Thyroid gland (tissue), 4 donors: ENCODE measurements at places on chromosomes 6 and 20.

- no peaks in the 10 kb centered on the region for H3K27me3 ChIP-seq
- peak overlapping the region; percentile 1 for H3K27ac ChIP-seq
- DNase-seq: peak; percentile 71
Measured at GRCh38 chr20:13819885-13820645, 35.2 kb downstream of the NDUFAF5 start.

DNA sequence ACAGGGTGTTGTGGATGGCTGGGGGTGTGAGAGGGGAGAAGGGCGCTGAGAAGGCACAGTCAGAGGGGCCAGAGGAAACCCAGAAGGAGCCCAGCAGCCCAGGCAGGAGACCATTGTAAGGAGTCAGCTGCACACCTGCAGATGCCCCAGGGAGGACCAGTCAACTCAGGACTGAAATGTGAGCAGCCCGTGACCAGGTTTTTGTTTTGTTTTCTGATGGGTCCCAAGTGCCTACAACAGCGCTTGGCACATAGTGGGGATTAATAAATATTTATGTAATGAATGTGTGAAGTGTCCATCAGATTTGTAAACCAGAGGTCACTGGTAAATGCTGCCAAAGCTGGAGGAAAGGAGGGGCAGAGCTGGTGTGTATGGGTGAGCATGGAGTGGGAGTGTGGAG, 30.2 kb downstream of the TRAM2 start:
- H3K4me1 ChIP-seq: peaks cover 29% of the 10 kb centered on the region
- H3K4me3 ChIP-seq: no peak overlapping the region
- H3K27me3 ChIP-seq: no peaks in the 10 kb centered on the region
- no peak overlapping the region for H3K27ac ChIP-seq
- no peaks in the 10 kb centered on the region for H3K36me3 ChIP-seq
- DNase-seq: peak; percentile 51

DNA sequence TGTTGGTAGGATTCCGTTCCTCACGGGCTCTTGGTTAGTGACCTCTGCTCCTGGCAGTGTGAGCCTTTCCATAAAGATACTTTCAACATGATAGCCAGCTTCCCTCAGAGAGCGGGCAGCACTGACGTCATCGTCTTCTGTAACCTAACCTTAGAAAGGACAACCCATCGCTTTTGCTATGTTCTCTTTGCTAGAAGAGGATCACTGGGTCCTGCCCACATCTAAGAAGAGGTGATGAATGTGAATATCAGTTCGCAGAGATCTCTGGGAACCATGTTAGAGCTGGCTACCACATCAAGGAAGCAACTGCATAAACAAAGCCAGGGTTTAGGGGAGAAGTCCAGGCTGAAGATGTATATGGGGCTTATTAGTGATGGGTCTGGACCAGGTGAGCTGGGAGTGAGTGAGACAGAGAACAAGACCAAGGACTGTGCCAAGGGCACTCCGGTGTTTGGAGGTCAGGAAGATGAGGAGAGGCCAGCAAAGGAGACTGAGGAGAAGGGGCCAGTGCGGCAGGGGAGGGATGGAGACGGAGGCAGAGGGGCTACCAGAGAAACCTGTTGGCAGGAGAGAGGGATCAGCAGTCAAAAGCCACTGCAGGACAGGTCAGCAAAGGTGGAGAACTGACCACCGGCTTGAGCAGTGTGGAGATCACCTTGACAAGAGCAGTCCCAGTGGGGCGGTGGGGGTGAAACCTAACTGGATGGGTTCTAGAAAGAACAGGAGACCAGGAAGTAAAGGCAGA, 39.7 kb downstream of the PIM1 start:
- H3K4me1 ChIP-seq: peaks cover 12% of the 10 kb centered on the region
- no peaks in the 10 kb centered on the region for H3K27me3 ChIP-seq
- H3K27ac ChIP-seq: no peak overlapping the region

DNA sequence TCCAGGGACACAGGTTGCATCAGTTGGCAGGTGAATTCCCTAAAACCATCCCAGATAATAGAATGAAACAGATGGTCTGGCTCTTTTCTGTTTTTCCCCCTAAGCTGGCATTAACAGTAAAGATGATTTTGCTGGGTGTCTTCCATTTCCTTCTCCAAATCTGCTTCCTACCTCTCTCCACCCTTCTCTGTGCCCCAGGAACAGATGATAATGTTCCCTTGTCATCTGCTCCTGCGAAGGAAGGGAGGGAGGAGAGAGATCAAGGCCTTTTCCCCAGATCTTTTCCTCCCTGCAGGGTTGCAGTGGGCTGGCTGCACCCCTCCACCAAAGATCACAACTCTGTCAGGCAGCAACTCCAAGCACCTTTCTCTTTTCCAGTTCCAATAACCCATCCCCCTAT, 156.5 kb upstream of the PRDM1 start:
- no peaks in the 10 kb centered on the region for H3K36me3 ChIP-seq
- no peaks in the 10 kb centered on the region for H3K27me3 ChIP-seq
- no peak overlapping the region for H3K27ac ChIP-seq
- H3K4me1 ChIP-seq: no peaks in the 10 kb centered on the region
- no peak overlapping the region for H3K4me3 ChIP-seq

- no peaks in the 10 kb centered on the region for H3K4me1 ChIP-seq
- no peak overlapping the region for H3K4me3 ChIP-seq
- no peaks in the 10 kb centered on the region for H3K27me3 ChIP-seq
Measured at GRCh38 chr20:23277316-23277715, 73.3 kb upstream of the NXT1 start.

DNA sequence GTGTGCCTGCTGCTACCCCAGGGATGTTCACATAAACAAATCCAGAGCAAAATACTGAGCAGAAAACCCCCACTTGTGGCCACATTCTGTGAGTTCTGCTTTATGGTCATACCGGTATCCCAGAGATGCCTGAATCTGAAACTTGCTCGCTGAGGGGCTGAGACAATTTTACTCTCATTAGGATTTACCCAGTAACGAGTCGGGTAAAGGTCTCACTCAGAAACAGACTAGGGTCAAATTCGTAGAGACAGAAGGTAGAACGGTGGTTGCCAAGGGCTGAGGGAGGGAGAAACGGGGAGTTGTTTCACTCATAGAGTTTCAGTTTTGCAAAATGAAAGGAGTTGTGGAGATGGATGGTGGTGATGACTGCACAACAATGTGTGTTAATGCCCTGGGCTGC, 45.4 kb upstream of the NKX2-2 start:
- H3K4me3 ChIP-seq: no peak overlapping the region
- no peaks in the 10 kb centered on the region for H3K36me3 ChIP-seq
- no peak overlapping the region for H3K27ac ChIP-seq
- no peaks in the 10 kb centered on the region for H3K4me1 ChIP-seq

DNA sequence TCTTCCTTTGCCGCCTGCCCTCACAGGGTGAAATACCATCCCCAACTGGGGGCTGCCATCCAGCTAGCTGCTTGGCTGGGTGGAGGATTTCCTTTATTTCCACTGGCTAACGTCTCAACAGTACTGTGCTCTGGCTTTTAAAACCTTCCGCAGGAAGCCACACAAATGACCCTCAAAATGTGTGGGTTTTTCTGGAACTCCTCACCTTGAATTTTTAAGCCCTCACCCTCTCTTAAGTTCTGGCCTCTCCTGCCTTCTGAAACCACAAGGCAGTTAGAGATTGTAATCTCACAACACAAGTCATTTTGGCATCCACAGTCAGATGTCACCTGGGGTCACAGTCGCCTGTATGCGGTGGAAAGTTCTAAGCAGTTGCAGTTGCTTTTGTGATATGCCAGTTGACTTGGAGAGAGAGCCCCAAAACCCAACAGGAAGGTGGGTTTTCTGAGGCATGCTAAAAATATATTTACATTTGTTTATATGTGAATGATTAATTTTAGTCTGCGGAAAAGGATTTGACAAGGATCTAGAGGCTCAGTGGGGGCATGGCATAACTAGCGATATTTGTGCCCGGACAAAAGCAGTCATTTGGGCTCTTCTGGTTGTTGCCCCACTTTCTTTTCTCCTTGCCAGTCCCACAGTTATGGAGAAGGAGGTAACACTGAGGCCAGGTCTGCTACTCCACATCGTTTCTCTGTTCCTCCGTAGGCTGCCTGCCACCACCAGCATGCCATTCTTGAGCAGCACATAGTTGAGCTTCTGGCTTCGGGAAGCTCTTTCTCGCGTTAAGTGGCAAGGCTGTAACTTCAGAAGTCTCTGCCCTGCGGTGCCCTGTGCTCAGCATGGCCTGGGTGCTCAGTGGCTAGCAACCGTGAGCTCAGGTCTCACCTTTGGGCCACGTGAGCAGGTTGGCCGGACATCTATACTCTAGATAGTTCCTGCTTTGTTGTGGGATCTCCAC, 335.3 kb downstream of the CD83 start:
- H3K4me1 ChIP-seq: no peaks in the 10 kb centered on the region
- H3K27ac ChIP-seq: no peak overlapping the region
- no peaks in the 10 kb centered on the region for H3K36me3 ChIP-seq
- no peaks in the 10 kb centered on the region for H3K27me3 ChIP-seq
- no peak for DNase-seq

GRCh38 chr6:96837081-96837971, at the start of gene GPR63:
Gene GPR63 (minus strand): TSS chr6:96837477. CDS start chr6:96799731, 37,746 bp downstream.
- peak within 1 kb of the TSS; percentile 57 for H3K27ac ChIP-seq
- no peaks in the 10 kb centered on the region for H3K27me3 ChIP-seq
- H3K4me3 ChIP-seq: peak within 1 kb of the TSS; percentile 57
- H3K4me1 ChIP-seq: no peaks in the 10 kb centered on the region

DNA sequence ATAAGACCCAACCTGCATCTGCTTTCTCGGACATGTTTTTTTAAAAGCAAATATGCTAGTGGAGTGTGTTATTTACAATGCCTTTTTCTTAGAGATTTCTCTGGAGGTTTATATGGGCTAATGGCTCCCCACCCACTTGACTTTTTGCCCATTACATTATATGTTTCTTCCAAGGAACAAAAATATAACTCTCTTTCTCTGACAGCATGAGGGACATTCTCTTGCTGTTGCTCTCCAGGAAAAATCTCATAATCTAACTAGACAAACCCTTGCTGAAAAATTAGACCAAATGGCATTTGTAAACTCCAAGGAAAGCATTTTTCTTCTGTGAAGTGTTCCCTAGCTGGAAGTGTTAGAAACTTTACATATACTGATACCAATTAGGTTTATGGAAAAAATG, 213.7 kb downstream of the PRL start:
- no peak overlapping the region for H3K4me3 ChIP-seq
- DNase-seq: no peak
- H3K27ac ChIP-seq: no peak overlapping the region
- no peaks in the 10 kb centered on the region for H3K4me1 ChIP-seq

DNA sequence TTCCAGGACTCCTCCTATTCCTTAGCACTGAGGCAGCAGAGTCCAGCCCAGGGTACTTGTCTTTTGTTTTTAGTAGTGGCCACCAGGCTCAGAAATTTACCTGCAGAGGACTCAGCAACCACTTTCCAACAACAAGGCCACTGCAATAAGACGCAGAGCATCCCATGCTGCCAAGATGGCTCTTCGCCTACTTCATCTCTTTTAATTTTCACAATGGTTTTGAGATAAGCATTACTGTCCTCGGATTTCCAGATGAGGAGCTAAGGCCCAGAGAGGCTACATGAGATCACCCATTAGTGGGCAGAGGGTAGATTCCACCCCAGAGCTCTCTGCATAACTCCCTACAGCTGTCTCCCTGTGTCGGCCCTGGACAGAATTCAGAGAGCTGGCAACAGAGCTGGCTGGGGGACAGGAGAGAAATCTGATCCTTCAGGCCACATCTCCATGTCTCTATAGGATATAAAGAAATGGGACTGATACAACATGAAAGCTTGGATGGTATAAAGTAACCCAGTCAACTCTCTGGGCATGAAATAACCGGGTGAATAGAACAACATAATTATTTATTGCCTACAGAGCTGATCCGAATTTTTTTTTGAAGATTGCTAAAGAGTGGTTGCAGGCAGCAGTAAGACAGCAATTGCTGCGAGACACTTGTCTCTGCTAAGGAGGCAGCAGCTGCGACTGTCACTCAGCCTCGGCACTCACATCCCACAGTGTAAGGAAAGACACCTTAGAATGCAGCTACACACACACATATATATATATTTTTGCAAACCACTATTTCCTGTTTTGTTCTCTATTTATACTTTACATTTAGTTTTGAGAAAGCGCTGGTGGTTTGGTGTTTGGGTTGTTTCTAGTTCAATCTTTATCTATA, 37.2 kb downstream of the SCML4 start:
- H3K27ac ChIP-seq: no peak overlapping the region
- no peaks in the 10 kb centered on the region for H3K36me3 ChIP-seq
- no peaks in the 10 kb centered on the region for H3K27me3 ChIP-seq
- no peak for DNase-seq
- H3K4me1 ChIP-seq: no peaks in the 10 kb centered on the region

GRCh38 chr20:33443006-33443511, 504 bp downstream of the SNTA1 start:
- peak overlapping the region; percentile 49 for H3K4me3 ChIP-seq
- H3K27me3 ChIP-seq: no peaks in the 10 kb centered on the region
- peaks cover 50% of the 10 kb centered on the region for H3K4me1 ChIP-seq
- H3K36me3 ChIP-seq: no peaks in the 10 kb centered on the region

DNA sequence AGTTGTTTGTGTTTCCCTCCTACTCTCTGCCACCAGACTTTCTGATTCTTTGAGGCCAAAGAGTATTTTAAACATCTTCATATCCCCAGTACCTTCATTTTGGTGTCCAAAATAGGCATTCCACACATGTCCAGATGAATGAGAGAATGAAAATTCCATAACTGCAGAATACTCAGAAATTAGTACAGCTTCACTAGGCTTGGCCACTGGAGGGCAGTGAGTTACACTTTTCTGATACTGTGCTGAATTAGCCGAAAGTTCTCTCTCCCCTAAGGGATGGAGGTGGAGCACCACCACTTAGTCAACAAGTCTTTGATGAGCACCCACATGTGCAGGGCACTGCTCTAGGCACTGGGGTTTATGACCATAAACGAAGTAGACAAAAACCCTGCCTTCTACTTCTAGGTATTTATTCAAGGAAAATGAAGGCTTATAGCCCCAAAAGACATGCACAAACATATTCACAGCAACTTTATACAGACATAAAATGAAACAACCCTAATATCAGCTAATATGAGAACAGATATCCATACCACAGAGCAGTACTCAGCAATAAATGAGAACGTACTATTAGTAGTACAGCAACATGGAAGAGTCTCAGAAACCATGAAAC, 46.1 kb upstream of the TMEM217 start:
- peaks cover 8% of the 10 kb centered on the region for H3K4me1 ChIP-seq
- H3K27me3 ChIP-seq: no peaks in the 10 kb centered on the region
- H3K36me3 ChIP-seq: peaks cover 3% of the 10 kb centered on the region
- no peak overlapping the region for H3K27ac ChIP-seq

- H3K4me3 ChIP-seq: no peak overlapping the region
- H3K4me1 ChIP-seq: peaks cover 14% of the 10 kb centered on the region
- no peaks in the 10 kb centered on the region for H3K27me3 ChIP-seq
- DNase-seq: no peak
- H3K36me3 ChIP-seq: no peaks in the 10 kb centered on the region
Measured at GRCh38 chr6:3421791-3422434, 34.9 kb downstream of the SLC22A23 start.

GRCh38 chr6:80165143-80165542, 58.7 kb downstream of the BCKDHB start:
- no peak overlapping the region for H3K4me3 ChIP-seq
- H3K27me3 ChIP-seq: no peaks in the 10 kb centered on the region
- DNase-seq: no peak
- no peak overlapping the region for H3K27ac ChIP-seq
- no peaks in the 10 kb centered on the region for H3K36me3 ChIP-seq
